ENCODE measurements at places on chromosomes 12 and 14.

DNA sequence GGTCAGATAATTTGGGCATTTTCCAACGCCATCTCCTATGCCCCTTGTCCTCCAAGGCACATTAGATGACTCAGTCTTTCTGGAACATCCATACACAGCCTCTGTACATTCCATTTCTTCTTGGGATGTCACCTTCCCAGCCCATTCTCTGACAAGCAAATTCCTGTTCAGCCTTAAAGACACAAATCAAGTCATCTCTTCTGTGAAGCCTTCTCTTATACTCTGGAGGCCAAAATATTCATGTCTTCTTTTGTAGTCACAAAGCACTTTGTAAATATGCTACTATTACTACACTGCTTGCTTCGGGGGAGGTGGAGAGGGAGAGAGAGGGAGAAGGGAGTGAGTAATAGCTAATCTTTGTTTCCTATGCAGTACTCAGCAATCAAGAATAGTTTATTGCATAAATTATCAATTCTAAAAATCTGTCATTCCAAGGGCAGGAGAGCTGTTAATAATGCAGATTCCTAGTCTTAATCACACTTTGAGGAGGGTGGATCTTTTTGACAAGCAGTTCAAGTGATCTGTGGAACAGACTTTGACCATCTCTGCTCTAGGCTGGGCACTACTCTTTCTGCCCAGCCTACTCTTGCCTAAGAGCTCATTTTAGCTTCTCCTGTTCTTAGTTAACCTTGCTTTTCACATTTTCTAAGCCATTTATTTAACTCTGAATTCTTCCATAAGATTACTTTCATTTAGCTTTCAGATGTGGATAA, 27.9 kb downstream of the KCNMB4 start:
- DNase-seq, result no peak

DNA sequence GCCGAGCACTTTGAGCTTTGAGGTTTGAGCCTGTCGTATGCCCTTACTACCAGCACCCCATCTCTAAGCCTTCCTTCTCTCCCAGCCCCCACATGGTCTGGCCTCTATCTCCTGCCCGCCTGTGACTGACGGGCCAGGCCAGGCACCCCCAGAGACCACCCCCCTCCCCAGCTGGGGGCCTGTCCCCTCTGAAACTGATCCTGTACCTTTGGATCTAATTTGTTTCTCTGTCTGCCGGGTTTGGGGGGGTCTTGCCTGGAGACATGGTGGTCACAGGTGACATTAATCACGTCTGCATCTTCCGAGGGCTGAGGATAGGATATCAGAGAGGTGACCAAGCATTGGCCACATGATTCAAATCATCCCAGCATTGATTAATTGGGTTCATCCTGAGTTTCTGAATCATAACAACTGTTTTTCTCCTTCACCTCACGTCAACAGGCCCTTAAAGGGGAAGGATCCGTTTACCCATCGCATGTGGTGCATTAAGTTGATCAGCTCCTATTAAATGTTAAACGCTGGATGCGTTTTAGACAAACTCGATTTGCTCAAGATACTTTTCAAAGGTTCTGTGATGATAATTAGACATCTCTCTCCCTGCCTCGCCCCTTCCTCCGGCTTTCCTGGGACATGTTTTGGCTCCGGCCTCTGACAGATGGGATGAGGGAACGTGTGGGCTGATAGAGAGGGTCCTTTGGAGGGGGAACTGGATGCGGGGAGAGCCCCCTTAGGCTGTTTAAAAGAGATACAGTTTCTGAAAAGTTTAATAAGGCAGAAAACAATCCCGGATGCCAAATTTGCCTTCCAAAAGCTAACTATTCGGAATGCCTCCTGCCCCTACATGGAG, 63.3 kb upstream of the TBX3 start:
- no peak for DNase-seq

GRCh38 chr14:61491224-61491623, 169.8 kb downstream of the PRKCH start:
- DNase-seq, result no peak

GRCh38 chr14:61396694-61397093, 75.3 kb downstream of the PRKCH start:
- no peak for DNase-seq

DNA sequence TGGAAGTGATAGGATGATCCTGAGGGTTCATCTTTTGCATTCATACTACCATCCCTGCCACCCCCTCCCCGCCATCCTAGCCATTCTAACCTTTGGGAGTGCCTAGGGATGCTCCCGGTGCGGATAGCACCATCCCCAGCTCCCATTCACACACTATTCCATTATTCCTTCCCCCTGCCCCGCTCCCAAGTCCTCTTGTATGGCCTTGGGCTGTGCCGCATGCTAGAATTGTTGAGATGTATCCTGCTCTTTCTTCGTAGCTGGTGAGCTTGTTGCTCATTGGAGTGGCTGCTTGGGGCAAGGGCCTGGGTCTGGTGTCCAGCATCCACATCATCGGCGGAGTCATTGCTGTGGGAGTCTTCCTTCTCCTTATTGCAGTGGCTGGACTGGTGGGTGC, 644 bp downstream of the TSPAN31 start:
- no peak for DNase-seq

GRCh38 chr12:1083889-1084262, 92.9 kb downstream of the ERC1 start:
- DNase-seq, result no peak

GRCh38 chr14:71236487-71236886, 329.2 kb downstream of the PCNX1 start:
- no peak for DNase-seq

DNA sequence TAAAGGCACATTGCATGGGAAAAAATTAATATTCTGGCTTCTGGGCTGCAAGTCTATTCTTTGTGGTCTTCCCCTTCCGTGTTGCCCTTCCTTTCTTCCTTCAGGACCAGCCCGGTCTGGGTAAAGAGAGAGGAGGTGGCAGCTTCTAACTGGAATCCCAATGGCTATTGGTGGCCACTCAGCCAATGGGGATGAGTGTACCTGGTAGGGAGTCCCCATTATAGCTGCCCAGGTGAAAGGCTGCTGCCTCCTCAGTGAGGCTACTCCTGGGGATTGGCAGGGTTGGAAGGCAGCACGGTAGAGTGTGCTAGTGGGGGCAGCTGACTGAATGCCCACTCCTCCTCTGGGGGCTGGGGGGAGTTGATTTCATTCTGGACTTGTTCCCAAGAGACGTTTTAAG, 112.6 kb downstream of the RBM19 start:
- DNase-seq, result no peak

GRCh38 chr12:65598688-65599087, 225.6 kb upstream of the HMGA2 start:
- no peak for DNase-seq

DNA sequence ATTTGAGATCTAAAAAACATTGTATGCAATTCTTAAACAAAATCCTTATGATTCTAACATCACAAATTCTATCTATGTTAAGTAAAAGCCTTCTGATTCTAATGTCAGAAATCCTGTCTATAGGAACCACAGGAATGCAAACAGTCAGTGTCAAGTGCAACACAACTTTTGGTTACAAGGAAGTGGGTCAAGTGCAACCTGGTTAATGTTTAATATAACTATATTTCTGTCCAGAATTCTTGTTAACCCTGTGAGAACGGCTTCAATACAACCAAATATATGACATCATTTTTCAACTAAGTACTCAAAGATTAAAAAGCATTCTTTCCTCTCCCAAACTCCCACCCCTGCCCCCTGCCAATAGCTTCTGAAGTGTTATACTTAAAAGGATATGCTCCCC, 107.9 kb upstream of the PLEKHA5 start:
- DNase-seq, result no peak

DNA sequence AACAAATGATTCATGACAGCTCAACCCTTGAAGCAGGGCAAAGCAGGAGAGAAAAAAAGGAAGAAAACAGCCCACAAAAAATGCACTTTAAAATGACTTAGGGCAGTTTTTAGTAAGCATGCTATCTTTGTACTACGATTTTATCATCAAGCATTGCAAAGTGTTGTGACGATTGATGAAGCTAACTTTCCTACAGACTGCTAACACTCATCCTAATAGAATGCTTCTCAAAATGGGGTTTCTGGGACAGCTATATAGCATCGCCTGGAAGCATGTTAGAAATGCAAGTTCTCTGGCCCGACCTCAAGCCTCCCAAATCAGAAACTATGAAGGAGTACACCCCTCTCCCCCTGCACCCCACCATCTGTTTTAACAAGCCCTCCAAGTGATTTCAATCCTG, 256.4 kb downstream of the SSPN start:
- DNase-seq, result no peak

DNA sequence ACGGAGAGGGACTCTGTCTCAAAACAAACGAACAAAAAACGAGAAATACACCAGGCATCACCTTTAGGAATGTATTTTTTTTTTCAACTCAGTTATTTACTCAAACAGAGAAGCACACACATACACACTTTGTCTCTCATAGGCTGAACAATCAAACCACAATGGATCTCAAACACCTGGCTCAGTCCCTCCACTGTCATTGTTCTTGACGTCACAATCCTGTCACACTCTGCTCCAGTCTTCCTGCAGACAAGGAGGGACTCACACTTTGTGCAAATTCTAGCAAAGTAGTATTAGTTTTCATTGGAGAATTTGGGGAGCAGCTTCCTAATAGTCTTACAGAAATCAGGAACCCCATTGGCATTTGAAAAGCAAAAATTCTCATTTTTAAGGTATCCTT, 727.8 kb downstream of the BCL11B start:
- DNase-seq, result no peak

- no peak for DNase-seq
Measured at GRCh38 chr12:130081117-130081805, 81.0 kb upstream of the FZD10 start.

DNA sequence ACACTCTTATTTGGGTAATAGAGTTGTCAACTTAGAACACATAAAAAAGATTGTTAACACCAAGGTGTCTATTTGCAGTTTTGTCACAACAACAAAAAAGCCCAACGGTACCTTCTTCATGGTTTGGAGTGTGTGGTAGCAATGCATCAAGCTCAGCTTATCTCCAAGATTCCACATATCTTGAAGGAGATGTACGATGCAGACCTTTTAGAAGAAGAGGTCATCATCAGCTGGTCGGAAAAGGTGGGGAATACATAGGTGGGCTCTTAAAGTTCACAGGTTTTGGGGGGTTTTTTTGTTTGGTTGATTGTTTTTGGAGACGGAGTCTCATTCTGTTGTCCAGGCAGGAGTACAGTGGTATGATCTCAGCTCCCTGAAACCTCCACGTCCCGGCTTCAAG, 5.5 kb downstream of the EIF5 start:
- no peak for DNase-seq

GRCh38 chr14:83826838-83827237, 1703.1 kb upstream of the FLRT2 start:
- no peak for DNase-seq

GRCh38 chr12:89084751-89085150, 267.6 kb downstream of the DUSP6 start:
- DNase-seq, result no peak

GRCh38 chr12:7058163-7058845, 2.2 kb upstream of the C1S start:
- no peak for DNase-seq

- DNase-seq, result no peak
Measured at GRCh38 chr14:44803239-44803905, 158.4 kb downstream of the KLHL28 start.

- DNase-seq, result no peak
Measured at GRCh38 chr12:114689075-114689994, 5.4 kb upstream of the TBX3 start.

- no peak for DNase-seq
Measured at GRCh38 chr12:51759175-51759574, 89.3 kb downstream of the FIGNL2 start.

DNA sequence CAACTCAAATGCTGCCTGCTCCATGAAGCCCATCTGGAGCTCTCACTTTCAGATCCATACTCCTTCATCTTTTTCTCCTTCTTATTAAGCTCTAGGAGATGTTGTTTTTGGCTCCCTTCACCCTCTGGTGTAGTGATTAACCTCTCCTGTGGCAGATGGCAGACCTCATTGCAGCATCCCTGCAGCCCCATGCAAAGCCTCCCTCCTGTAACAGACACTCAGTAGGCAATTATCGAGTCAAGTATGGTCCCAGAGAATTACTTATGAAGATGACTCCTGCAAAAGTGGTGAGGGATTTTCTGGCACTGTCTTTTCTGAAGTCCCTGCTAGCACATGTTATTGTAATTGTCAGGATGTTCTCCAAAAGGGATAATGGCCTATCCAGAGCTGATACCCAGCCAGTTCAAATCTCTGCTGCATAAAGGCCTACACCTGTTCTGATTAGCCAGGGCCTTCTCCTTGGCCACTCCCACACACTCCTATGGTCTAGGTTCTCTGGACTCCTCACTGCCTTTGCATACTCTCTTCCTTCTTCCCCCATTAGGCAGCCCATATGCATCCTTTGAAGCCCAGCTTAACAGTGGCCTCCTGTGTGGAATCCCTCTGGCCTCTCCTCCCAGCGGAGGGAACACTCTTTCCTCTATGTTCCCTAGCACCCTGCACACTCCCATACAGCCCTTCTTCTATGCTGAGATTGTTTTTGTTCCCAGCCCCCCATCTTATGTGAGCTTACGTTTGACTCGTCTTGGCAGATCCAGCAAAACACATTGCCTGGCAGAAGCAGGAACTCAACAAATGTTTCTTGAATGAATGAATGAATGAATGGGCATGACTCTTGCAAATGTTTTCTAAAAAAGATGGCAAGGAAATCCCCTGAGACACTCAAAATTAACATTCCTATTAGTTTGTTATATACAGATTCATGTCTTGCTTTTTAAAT, 43.9 kb upstream of the MDM1 start:
- DNase-seq, result no peak

- DNase-seq, result no peak
Measured at GRCh38 chr14:78363008-78363407, 192.8 kb downstream of the NRXN3 start.

GRCh38 chr14:105290621-105291346, 10.0 kb downstream of the BRF1 start:
- no peak for DNase-seq

- no peak for DNase-seq
Measured at GRCh38 chr12:27619308-27619707, 76.9 kb upstream of the REP15 start.

- no peak for DNase-seq
Measured at GRCh38 chr14:22524784-22525161, 64.3 kb downstream of the DAD1 start.

- no peak for DNase-seq
Measured at GRCh38 chr12:81208187-81208911, 130.5 kb downstream of the ACSS3 start.

DNA sequence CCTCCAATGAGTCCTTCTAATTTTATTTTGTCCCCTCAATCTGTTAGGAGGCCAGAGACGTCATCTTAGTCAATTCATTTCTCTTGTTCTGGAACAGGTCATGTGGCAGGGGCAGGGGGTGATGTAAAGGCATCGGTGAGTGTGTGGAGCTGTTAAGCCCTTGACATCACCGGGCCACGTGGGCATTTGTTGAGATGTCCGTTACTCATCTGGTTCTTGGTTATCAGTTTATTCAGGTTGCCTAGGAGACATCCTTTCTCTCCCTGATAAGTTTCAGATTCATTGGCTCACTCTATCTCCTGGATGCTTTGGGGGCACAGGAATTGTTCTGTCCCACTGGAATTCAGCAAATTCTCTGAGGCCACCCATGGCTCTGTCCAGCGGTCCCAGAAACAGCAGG, 33.6 kb upstream of the SEL1L start:
- no peak for DNase-seq

All from DND-41 (cell line).